ENCODE measurements at places on chromosomes 5 and 9.

DNA sequence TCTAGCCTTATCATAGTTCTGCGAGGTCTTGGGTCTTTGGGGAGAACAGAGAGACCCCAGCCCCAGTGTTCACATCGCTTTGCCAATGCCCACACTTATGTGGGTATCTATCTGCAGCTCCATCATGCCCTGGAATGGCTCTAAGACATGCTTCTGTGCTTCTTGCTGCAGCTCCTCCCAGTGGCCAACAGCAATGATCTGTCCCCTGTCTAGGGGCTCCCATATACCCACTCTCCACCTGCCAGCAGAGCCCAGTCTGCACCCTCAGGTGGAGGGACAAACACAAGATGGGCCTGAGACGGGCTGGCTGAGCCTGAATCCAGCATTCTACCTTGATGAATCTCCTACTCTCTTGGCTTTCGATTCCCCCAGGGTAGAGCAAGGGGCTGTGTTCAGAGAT is 14.6 kb upstream of the DAP start:
- no peak for DNase-seq

DNA sequence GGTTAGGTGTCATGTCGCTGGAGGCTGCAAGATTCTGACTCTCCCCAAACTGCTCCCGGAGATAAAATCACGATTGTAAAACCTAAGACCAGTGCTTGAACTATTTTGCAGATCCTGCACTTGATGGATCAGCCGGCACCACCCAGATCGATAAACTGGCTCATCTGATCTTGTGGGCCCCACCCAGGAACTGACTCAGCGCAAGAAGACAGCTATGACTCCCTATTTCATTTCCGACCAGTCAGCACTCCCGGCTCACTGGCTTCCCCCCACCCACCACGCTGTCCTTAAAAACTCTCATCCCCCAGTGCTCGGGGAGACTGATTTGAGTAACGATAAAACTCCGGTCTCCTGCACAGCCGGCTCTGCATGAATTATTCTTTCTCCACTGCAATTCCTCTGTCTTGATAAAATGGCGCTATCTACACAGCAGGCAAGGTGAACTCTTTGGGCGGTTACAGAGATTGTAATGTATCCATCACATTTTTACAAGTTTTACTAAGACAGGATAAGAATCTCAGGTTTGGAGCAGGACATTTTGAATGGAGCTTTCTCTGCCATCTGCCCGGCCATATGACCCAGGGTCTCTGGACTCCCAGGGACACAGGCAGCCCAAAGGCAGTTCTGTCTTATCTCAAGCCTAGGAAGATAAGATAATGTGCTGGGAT is 10.6 kb upstream of the PPP1R26 start:
- DNase-seq: no peak

- no peak for DNase-seq
Observed at GRCh38 chr9:111008158-111009075, 29.9 kb downstream of the LPAR1 start.

- no peak for DNase-seq
Observed at GRCh38 chr9:91915524-91916263, 34.3 kb downstream of the ROR2 start.

- peak; percentile 35 for DNase-seq
Observed at GRCh38 chr9:91036826-91037510, 235.3 kb downstream of the SYK start.

DNA sequence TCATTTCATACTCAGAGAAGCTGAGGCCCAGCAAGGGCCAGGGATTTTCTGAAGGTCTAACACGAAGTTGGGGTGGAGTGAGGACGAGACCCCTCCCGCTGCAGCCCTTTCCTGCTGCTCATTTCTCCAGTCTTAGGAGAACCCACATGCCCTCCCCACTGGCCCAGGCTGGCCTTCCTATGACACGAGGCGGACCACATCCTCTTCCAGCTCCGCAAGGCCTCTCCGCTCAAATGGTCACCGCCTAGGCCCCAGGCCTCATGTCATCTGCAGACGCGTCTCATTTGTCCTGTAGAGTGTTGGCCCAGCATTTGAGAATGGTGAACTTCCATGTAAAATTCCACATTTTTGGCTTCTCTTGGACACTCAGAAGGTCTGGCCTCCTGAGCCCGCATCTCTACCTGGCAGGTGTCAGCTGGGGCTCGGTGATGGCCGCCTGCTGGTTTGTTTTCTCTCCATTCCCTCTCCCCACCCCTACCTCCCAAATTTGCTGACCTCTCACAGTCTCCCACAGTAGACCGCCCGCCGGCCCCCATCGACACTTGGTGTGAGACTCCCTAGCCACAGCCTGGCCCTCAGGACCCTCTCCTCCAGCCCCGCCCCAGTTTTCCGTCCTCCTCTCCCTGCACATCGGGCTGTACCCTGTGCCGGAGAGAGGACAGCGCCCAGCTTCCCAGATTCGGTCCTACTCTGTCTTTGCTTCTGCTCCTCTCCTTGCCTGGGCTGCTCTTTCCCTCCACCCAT is 51.7 kb downstream of the ERGIC1 start:
- DNase-seq: no peak

DNA sequence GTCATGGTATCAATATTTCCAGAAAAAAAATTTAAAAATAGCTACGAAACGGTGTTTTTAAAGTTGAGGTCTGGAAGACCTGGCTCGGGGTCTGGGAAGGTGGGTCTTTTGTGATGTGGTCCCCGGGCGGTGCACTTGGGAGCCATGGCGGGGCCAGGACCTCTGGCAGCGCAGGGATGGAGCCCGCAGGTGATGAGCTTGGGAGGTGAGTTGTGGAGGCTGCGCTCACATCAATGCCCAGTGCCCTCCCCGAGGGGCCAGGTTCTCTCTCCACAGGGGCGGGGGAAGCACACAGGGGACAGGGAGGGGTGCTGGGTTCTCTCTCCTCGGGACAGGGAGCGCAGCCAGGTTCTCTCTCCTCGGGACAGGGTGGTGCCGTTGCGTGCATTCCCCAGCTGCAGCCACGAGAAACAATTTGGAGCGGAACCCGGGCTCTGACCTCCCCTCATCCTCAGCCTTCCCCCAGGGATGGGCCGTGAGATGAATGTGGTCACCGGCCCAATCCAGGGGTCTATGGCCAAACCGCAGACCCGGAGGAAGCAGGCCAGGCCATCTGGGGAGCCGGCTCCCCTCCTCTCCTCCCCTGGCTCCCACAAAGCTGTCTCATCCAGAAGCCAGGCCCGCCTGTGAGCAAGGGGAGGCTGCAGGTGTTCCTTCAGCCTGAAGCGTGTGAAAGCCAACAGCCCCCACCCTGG is 25.8 kb downstream of the DBH start:
- no peak for DNase-seq

GRCh38 chr9:128409978-128410377 is 10.7 kb upstream of the CERCAM start:
- DNase-seq: no peak

DNA sequence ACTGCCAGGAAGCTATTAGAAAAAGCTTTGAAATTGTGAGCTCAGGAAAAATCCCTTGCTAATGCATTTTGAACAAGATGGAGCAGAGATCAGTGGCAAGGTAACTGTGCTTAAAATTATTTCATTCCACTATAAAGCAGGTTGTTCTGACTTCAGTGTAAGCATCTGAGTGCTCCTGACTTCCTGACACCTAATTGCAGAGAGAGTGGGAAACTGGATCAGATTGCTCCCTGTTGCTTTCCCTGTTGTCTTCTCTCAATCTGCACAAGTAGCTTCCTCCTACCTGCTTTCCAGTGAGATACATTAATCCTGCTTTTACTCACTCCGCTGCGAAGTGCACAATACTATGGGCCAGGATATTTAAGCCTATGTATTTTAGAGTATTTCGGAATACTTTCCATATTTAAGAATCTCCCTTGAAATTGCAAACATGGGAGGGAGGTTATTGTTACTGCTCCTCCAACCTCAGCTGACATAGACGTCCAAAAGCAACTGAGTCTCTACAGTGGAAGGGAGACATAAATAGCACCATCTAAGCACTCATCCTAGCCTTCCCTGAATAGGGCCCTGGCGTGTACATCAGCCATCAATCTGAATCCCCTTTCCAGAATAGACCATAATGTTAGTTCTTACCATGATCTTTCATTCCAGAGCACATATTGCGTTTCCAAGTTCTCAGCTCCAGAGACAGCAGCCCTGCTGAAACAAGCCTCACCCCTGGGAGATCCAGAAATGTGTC is 178.8 kb downstream of the PAM start:
- no peak for DNase-seq

DNA sequence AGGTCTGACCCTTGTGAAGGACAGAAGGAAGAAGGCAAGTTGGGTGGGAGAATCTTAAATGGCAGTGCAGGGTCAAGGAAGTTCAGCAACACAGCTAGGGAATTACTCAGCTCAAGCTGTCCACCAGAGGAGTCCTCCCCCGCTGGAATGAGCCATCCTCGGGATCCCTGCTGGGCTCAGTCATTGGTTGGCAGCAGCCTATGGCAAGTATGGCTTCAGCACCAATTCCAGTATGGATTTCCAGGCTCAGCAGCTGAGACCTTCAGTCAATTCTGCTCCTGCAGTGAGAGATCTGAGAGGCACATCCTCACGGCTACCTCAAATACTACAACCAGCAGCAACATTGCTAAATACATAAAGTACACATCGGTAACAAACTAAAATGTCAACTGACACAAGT is 280.6 kb upstream of the PIK3R1 start:
- DNase-seq: no peak

GRCh38 chr5:17511775-17512325 is 6.3 kb upstream of the TAF11L3 start:
- DNase-seq: no peak

- DNase-seq: no peak
Observed at GRCh38 chr5:10761933-10762775, 1.1 kb upstream of the DAP start.

DNA sequence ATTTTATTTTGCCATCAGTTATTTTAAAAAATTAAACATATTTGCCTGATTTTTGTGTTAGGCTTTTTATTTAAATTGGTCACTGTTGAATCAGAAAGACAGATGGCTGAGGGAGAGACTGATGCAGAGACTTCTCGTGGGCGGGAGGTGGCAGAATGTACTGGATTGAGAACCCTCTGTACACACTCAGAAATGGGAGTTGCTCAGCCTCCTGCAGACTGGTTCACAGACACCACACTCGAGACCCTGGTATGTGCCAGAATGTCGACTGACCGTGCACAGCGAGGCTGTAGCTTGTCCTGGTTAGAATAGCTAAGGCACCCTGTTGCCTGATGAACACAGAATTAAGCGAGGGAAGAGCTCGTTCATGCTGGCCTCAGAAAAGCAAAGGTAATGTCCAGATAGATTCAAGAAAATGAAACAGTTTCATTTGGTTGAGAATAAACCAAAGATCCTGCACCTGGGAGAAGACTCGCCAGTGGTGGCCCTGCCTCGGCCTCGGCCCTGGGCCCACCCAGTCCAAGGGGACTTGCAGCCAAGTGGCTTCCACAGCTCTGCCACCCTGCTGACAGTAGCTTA is 71.3 kb upstream of the OTULINL start:
- DNase-seq: no peak

GRCh38 chr5:36854402-36855140 is 22.0 kb upstream of the NIPBL start:
- no peak for DNase-seq

DNA sequence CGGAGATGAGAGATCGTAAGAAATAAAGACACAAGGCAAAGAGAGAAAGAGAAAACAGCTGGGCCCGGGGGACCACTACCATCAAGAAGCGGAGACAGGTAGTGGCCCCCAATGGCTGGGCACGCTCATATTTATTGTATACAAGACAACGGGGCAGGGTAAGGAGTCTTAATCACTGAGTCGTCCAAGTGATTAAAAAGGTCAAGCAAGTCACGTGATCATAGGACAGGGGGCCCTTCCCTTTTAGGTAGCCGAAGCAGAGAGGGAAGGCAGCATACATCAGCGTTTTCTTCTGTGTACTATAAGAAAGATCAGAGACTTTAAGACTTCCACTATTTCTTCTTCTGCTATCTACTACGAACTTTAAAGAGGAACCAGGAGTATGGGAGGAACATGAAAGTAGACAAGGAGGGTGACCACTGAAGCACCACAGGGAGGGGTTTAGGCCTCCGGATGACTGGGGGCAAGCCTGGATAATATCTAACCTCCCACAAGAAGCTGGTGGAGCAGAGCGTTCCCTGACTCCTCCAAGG is 24.6 kb upstream of the QSOX2 start:
- DNase-seq: no peak

DNA sequence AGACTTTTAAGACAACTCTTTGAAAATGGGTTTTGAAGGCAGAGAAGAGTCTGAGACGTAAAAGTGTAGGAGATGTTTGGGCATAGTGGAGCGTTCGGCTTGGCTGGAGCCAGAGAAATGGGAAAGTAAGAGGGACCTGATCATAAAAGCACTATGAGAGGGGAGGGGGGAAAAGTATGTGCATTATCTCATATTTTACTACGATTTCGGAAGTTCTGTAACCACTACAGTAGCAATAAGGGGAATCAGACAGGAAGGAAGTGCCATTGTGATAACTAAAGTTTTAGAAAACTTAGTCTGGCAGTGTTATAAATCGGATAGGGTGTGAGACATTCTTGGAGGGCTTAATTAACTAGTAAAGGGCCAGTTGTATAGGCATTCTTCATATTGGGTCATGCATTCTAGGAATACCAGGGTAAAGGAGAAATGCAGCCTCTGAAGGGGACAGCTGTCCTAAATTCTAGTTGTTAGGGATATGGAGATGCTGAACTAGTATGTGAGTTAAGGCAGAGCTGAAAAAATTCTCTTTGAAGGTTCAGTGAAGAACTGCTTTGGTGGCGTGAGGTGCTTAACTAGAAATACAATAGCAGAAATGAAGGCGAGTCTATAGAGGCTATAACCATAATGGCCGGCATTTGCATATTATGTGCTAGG is 83.8 kb upstream of the FREM1 start:
- no peak for DNase-seq
